ENCODE measurements at places on chromosomes 5 and 9. TPM values are rescaled to one million over a fixed set of nuclear protein-coding genes. Genes with fewer than 3 reads are reported as not detected.

DNA sequence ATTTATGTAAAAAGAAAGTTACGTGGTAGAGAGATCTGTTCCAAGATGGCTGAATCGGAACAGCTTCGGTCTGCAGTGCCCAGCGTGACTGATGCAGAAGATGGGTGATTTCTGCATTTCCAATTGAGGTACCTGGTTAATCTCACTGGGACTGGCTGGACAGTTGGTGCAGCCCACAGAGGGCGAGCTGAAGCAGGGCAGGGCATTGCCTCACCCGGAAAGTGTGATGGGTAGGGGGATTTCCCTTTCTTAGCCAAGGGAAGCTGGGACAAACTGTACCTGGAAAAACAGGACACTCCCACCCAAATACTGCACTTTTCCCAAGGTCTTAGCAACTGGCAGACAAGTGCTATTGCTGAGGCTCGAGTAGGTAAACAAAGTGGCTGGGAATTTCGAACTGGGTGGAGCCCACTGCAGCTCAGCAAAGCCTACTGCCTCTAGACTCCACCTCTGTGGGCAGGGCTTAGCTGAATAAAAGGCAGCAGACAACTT is 13.1 kb upstream of the HSD17B4 start:
- no peak overlapping the region for H3K4me3 ChIP-seq
- no peaks in the 10 kb centered on the region for H3K36me3 ChIP-seq
- no peaks in the 10 kb centered on the region for H3K4me1 ChIP-seq
- H3K27me3 ChIP-seq = no peaks in the 10 kb centered on the region
- DNase-seq = no peak

FSD1L gene
- total RNA-seq = 3.7 TPM

DNA sequence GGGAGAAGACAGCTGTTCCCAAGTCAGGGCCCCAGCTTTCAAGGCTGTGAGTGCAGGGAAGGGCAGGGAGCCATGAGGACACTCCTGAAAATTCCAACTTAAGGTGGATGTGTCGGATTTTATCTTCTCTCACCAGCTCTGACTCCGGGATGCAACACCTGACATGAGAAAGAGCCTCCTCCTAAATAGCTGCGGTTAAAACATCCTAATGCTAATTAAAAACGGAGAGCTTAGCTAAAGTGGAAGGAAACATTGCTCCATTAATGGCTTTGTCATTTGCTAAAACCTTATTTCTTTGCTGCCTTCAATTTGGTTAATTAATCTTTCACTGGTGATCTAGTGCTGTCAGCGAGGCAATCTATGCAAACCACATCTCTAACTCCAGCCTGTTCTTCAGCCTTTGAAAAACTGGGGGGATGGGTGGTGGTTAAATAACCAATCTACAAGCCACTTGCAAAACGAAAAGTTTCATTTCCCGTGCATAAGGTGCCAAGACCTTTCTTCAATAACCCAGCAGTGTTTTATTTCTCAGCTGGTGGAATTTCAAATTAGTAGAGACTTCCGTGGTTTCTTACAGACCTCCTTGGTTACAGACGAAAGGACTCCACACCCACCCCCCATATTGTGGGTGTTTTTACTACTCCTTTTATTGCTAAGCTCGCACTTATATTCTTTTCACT is 379.6 kb downstream of the MLLT3 start:
- H3K27ac ChIP-seq = no peak overlapping the region
- no peaks in the 10 kb centered on the region for H3K4me1 ChIP-seq
- no peaks in the 10 kb centered on the region for H3K27me3 ChIP-seq
- no peak overlapping the region for H3K4me3 ChIP-seq
- no peak for DNase-seq

CCNO gene
- not detected for total RNA-seq

GRCh38 chr5:124923131-124923530 is 176.7 kb upstream of the ZNF608 start:
- no peak for DNase-seq
- H3K36me3 ChIP-seq = no peaks in the 10 kb centered on the region
- no peaks in the 10 kb centered on the region for H3K27me3 ChIP-seq

SLC36A3 gene
- not detected for total RNA-seq

OR1Q1 gene
- not detected for total RNA-seq

- no peaks in the 10 kb centered on the region for H3K4me1 ChIP-seq
- H3K27me3 ChIP-seq = no peaks in the 10 kb centered on the region
- no peaks in the 10 kb centered on the region for H3K36me3 ChIP-seq
These were observed 232.1 kb downstream of the MAN2A1 start for GRCh38 chr5:109921735-109922380.

DMRT2 gene
- total RNA-seq = not detected

DNA sequence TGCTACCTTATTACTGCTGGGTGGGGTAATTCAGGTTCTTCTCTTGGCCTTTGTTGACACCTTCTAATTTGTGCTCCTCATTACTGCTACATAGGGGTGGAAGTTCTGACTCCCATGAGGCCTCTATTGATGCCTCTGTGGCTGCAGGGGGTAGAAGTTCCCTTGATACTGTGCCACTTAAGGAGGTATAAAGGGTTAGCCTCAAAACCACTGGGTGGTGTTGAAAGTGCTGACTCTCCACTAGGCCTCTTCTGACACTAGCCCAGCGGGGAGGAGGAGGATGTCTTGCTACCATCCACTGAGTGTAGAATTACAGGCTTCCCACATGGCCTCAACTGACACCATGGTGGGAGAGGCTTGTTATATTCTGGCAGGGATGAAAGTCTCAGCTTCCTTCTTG is 36.7 kb upstream of the CCDC112 start:
- H3K27ac ChIP-seq = no peak overlapping the region
- H3K4me3 ChIP-seq = no peak overlapping the region
- no peak for DNase-seq
- no peaks in the 10 kb centered on the region for H3K36me3 ChIP-seq
- H3K27me3 ChIP-seq = no peaks in the 10 kb centered on the region

MZB1 gene
- 0.31 TPM for total RNA-seq

- no peaks in the 10 kb centered on the region for H3K36me3 ChIP-seq
- H3K4me3 ChIP-seq = no peak overlapping the region
- no peak for DNase-seq
- peaks cover 7% of the 10 kb centered on the region for H3K27me3 ChIP-seq
- H3K4me1 ChIP-seq = no peaks in the 10 kb centered on the region
These were observed 10.3 kb upstream of the CRHBP start for GRCh38 chr5:76942581-76942980.

GRCh38 chr9:128835246-128836210 is 5.9 kb upstream of the SPOUT1 start:
- no peaks in the 10 kb centered on the region for H3K4me1 ChIP-seq
- H3K4me3 ChIP-seq = no peak overlapping the region
- peaks cover 22% of the 10 kb centered on the region for H3K36me3 ChIP-seq
- H3K27ac ChIP-seq = no peak overlapping the region

BASP1 gene
- total RNA-seq = 0.66 TPM
